HT1080 (cell line): ENCODE measurements at places on chromosomes 12 and 14.

DNA sequence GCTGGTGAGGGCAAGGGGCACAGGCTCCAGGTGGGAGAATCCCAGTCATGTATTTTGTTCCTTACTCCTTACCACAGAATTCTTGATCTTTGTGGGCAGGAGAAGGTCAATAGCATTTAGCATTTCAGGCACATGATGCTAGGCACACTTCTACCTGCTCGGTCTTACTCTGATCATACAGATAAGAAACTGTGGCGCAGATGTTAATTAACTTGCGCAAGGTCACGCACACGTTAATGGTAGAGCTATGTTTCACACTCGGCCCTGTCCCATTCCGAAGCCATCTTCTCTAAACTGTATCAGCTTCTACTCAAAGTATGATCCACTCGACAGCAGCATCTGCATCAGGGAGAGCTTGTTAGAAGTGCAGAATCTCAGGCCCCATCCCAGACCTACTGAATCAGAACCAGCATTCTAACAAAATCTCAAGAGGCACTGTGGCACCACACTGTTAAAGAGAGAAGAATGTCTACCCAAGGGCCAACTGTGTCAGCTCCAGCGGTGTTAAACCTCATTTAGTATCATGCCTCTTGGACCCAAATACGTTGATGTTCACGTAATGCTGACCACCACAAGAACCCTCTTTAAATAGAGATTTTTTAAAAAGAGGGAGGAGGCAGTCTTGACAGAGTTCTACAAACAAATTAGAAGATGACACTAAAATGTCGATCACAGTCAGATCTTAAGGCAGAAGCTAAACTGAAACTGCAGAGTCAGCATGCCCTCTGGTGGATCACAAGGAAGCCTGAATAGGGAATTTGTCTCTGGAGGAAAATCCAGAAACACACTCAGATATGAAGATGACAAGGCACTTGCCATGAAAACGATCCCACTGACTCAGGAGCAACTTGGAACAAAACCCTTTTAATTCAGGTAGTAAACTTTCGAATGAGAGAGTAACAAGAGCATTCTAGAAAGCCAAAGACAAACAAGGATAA, 7.3 kb downstream of the STXBP6 start:
- DNase-seq = peak; percentile 46

GRCh38 chr12:91176358-91176757, 6.3 kb downstream of the DCN start:
- DNase-seq = no peak

DNA sequence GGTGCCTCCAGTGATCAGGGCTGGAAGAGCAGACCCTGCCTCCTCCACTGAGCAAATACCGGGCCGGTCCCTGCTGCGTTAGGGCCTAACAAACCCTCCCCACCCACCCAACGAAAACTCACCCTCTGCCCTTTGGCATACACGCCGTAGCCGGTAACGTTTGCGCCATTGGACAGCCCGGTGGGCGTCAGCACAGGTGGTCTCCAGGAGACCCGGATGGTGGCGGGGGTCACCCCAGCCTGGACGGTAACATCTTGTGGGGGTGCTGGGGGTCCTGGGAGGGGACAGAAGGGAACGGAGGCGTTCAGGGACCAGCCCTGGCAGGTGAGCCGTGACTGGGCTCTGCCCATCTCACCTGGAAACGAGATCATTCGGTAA, 100.5 kb downstream of the PIWIL1 start:
- no peak for DNase-seq

DNA sequence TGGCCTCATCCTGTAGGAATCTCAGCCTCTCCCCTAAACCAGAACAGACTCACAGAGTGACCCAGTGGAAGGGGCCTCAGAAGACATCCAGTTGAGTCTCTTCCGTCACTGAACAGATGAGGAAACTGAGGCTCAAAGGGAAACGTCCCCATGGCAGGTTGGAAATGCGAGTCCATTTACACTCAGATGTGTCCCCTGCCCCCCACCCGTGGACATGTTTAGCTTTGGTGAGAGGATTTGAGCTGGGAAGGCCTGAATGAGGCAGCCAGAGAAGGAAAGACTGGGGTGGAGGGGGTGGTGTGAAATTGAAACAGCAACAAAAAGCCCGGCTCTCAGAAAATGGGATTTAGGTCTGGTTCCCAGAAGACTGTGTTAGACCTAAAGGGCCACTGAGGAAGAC, 1.7 kb downstream of the FAIM2 start:
- no peak for DNase-seq

GRCh38 chr14:99945732-99946651, 119.2 kb upstream of the EVL start:
- DNase-seq = peak; percentile 14

DNA sequence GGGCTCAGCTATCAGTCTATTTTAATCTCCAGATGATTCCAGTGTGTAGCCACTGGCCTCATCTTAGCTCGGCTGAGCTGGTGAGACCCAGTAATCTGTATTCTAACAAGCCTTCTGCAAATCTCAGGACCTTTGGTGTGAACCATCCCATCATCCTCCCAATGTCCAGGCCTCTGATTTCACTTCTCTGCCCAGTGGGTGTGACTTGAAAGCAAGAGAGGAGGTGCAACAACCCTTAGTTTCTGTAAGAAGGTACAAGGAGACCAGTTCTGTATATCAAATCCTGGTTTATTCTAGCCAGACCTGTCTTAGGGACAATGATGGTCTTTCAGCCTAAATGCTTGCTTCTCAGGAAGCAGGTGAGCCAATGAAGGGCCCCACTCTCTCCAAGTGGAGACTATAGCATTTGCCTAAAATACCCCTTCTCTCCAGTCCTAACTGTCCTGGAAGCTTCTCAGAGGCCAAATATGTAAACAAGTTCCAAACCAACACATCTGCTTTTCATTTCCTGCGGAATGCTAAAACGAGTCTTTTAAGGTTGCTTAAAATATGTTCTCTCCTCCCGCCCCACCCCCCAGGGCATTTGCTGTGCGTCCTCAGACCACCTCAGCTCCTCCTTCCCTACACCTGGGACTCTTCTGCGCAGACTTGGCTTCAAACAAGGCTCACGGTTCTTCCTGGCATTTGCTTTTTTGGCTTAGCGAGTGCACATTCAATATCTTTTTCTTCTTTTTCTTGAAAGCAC, 78.4 kb upstream of the FUT8 start:
- DNase-seq = no peak

DNA sequence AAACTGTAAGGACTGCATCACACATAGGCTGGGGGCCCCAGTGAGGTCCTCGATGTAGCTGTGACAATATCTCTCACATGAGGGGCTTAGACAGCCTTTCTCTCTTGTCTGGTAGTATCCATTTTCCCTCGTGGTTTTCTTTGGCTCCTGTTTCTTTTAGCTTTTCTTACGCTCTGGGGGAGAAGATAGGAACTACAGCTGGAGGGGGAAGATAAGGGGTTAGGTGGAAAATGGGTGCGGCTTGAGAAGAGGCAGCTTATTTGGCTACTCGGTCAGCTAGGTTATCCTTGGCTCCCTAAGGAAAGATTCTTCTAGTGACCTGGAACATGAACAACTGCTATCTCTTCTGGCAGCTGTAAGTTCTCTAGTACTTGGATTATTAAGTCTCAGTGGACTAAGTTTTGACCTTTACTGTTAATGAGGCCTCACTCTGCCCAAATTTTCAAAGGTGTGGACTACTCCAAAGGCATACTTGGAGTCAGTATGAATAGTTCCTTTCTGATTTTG, 28.7 kb upstream of the CPNE8 start:
- no peak for DNase-seq

GRCh38 chr12:90999966-91000365, 4.8 kb downstream of the EPYC start:
- DNase-seq = no peak

DNA sequence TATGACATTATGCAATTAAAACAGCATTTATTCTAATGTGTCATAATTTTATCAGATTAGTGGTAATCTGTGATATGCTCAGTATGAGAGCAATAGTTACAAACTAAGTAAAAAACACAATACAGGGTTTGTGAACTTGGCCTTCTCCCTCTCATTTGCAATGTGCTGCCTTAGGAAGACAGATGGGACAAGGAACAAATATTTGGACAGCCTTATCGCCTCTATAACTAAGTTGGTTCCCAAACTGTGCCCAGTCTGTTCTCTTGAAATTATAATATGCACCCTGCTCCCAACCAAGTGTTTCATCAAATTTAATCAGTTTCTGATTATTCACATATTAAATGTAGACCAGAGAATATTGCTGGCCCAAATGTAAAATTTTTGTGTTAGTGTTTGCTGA, 22.7 kb downstream of the MGST1 start:
- DNase-seq = no peak
